ENCODE measurements at places on chromosomes 2 and 18.

- no peak for DNase-seq
Measured at GRCh38 chr2:46424937-46425336, 54.4 kb upstream of the TMEM247 start.

DNA sequence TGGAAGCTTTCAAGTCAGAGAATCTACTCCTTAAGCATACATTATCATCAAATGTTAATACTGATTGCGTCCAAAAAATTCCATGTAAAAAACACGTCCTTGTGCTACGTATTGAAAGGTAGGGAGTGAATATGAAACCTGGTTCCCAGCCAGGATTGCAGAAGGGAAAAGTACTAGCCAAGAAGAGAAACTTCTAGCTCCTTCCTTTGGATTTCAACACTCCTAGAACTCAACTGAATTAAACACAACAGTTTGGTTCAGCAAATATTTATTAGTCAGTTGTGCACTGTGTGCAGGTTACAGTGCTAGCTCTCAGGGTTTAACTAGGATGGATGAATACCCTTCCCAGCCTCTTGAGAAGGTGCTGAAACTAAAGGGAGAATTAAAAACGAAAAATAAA lies 33.9 kb upstream of the FHL2 start:
- no peak for DNase-seq

GRCh38 chr2:58527647-58528046 lies 286.5 kb upstream of the FANCL start:
- no peak for DNase-seq

- no peak for DNase-seq
Measured at GRCh38 chr18:25464227-25464626, 112.3 kb upstream of the ZNF521 start.

GRCh38 chr2:126834006-126834659 lies 64.6 kb upstream of the TEX51 start:
- DNase-seq = no peak

DNA sequence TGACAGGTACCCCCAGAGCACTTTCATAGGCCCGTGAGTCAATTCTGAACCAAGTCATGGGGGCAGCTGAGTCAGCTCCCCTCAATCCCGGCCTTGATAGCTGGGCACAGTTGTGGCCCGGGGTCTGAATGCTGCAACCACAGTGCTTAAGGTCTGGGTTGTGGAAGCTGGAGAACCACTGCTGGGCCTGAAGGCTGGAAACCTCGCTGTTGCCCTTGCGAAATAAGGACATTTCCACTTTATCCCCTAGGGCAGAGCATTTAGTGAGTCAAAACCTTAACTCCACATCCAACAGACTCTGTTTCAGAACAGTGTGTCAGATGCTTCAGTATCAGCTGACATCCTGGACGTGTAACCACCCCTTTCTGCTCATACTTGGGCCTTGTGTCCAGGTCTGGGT lies 58.6 kb downstream of the SP110 start:
- no peak for DNase-seq

- no peak for DNase-seq
Measured at GRCh38 chr2:26477126-26477910, 606 bp downstream of the OTOF start.

DNA sequence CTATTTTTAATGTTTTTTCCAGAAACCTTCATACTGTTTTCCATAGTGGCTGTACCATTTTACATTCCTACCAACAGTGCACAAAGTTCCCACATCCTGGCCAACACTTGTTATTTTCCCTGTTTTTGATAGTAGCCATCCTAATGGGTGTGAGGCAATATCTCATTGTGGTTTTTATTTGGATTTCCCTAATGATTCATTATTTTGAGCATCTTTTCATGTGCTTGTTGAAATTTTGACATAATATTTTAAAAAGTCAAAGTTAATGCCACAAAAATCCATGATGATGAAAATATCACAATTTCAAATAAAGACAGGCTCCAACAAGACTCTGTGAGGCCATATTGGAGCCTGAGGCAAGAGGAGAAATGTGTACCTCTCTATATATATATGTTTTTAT lies 50.2 kb downstream of the VWA3B start:
- no peak for DNase-seq

DNA sequence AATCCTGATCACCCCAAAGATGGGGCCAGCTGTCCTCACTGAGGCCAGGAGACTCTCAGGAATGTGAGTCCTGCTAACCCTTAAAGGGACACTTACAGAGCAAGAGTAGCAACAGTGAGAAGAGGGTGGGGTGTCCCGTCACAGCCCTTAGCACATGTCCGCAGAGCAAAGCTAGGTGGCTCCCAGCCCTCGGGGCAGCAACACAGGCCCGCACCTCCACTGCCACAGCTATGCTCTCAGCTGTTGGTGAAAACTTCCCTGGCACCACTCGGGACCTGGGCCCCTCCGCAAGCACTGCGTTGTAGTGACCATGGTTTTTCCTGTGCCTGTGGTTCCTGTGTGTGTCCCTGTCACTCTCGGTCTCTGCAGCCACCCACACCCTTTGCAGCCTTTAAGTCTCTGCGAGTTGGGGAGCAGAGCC lies 76.4 kb upstream of the UXS1 start:
- DNase-seq = no peak

DNA sequence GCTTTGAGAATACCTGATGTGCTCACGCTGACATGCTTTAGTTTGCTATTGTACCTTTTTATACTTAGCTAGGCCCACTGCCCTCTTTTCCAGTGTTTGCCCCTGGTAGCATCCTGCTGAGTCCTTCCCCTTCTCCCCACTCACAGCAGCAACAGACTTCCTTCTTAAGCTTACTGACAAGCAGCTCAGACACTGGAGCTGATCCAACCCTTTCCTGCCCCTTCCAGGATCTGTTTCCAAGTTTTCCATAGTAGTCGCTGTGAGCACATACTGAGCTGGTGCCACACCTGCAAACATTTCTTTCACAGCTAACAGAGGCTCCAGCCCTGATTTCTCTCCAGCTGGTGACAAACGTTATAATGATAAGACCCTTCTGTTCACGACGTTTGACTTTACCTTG lies 991.4 kb upstream of the CELF4 start:
- DNase-seq = no peak

- DNase-seq = no peak
Measured at GRCh38 chr2:191441496-191442214, 196.5 kb downstream of the MYO1B start.

DNA sequence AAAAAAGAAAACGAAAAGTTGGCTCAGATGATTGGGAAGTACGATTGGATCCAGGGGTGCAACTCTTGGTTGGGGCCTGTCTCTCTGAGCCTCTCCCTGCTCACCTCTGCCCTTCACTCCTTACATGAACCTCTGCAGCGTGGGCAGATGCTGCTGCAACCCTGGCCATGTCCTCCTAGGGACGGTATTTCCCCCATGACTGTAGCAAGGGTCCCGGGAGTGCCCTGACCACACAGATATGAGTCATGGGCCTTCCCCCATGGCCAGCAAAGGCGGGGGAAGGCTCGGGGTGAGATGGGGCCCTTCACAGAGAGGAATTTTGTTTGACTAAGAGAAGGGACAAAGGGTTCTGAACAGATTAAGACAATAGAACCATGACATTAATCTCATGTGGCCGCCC lies 129.0 kb downstream of the NCK2 start:
- DNase-seq = no peak

DNA sequence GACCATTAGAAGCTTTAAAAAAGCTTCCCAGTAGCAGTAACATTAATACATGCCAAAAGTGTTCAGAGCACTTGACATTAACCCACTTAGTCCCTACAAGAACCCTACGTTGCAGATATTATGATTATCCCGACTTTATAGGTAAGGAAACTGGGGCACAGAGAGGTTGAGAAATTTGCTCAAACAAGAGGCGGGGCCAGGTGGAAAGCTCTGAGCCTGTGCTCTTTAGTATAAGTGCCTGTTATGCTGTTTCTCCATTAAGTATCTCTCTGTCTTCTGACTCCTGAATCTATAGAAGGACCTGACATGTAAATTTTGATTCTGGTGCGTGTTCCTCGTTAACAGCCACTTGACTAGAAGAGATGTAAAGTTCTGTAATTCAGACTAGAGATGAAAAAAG lies 139.8 kb downstream of the RBMS1 start:
- no peak for DNase-seq

DNA sequence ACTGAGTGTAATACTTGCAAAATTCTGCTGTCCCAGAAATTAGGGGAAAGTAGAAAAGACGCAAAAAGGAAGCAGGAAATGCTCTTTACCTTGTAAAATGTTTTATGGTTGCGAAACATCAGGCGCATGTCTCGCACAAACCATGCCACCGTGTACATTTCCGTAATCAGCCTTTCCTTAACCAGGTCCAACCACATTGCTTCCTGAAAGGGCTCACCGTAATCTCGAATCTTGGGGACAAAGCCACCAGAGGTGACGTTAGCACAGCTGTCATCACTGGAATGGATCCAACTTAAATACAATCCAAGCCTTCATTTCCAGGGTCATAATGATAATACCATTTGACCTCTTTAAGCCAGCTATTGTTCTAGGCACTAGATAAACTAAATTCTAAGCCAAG lies 49.3 kb downstream of the SP110 start:
- DNase-seq = peak; percentile 16

DNA sequence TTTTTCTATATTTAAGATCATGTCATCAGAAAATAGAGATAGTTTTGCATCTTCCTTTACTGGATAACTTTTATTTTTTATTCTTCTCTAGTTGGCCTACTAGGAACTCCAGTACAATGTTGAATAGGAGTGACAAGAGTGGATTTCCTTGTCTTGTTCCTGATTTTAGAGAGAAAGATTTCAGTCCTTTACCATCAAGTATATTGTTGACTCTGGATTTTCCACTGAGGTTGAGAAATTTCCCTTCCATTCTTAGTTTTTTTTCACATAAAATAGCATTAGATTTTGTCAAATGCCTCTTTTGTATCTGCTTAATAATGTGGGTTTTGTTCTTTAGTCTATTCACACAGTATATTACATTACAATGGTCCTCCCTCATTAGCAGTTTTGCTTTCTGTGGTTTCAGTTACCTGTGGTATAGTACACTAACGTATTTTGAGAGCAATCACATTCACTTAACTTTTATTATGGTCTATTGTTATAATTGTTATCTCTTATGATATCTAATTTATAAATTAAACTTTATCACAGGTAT lies 105.5 kb downstream of the THADA start:
- no peak for DNase-seq

GRCh38 chr18:69978732-69979715 lies 31.4 kb upstream of the CD226 start:
- DNase-seq = no peak

DNA sequence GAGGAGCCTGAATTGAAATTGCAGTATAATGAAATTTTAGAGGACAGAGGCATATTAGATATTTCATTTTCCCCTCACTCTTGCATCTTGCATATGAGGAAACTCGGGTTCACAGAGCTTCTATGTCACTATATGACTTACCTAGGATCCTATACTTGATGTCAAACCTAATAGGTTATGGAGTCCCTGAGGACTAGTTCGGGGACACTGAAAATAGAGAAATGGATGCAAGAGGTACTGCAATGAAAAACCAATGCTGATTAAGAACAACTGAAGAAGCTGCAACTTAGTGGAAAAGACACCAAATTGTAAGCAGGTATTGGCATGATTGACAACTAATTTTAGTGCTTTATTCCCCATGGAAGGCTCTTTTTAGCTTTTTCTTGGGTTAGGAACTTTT lies 210.1 kb downstream of the IKZF2 start:
- no peak for DNase-seq

- no peak for DNase-seq
Measured at GRCh38 chr2:123303731-123304130, 721.4 kb upstream of the CNTNAP5 start.

All from NCI-H460 (cell line).